A172 (cell line): ENCODE measurements at places on chromosomes 11 and 22. TPM values are rescaled to one million over a fixed set of nuclear protein-coding genes. Genes with fewer than 3 reads are reported as not detected.

DNA sequence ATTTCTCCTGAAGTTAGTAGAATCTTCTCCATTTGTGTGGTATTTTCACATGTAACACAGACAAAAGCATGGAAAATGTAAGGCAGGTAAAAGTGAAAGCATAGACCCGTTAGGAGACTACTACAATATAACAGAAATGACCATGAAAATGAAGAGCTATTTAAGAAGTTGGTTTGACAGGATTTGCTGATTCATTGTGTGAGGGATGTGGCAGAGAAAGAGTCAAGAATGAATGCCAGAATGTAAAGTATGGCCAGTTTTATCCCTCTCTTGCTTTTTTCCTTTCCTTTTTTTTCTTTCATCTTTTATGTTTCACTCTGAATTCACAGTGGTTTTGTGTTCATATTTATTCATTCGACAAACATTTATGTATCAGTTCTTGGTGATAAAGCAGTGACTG, 115.9 kb downstream of the ARFGAP2 start:
- DNase-seq, result peak; percentile 34

DNA sequence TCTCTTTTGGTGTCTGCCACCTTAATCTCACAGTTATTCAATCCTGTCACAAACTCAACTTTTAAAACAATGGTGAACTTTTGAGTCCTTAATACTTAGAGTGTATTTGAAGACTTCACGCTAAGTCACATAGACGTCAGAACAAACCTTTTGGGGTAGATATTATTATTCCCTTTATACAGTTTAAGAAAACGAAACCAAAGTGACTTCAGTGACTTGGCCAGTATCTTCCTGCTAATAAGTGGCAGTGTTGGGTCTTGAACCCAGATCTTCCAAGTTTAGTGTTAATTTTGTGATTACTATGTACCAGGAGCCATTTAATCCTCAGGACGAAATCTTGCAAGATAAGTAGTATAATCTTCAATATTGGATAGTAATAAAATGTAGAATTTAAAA, 691 bp downstream of the CEP295 start:
- DNase-seq, result no peak

GRCh38 chr11:83037877-83038276, 33.8 kb downstream of the RAB30 start:
- peak; percentile 75 for DNase-seq

DNA sequence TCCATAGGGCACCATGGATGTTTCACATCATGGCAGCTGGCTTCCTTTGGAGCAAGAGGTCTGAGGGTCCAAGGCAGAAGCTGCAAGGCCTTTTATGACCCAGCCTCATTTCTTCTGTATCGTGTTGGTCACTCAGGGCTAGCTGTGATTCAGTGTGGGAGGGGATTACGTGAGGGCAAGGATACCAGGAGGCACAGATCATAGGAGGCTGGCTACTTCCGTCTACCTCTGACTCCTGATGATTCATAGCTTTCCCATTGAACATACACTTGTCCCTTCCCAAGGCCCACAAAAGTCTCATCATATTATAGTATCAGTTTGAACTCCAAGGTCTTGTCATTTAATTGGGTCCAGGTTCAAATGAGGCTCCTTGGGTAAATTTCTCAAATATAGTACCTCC, 135.3 kb upstream of the ZBED5 start:
- DNase-seq, result peak; percentile 14

- DNase-seq, result peak; percentile 11
Measured at GRCh38 chr11:78798663-78799062, 224.0 kb upstream of the NARS2 start.

DNA sequence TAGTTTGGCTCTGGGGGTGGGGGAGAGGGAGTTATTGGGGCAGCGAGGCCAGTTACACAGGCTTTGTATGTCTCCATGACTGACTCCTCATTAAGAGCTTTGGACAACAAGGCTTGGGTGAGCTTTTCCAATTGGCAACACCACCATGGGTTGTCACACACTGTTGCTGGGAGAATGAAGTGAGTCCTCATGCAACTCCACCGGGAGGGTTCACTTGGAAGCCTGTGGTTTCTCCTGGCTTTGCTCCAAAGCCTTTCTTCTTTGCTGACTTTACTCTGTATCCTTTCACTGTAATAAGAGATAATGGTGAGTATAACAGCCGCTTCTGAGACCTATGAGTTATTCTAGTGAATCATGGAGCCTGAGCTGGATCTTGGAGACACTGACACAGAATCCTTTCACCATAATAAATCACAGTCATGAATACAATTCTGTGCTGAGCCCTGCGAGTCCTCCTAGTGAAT, 24.9 kb downstream of the EIF3F start:
- DNase-seq, result peak; percentile 97

ZC3H7B gene
- total RNA-seq, result 26.9 and 31.1 TPM in 2 replicates

DNA sequence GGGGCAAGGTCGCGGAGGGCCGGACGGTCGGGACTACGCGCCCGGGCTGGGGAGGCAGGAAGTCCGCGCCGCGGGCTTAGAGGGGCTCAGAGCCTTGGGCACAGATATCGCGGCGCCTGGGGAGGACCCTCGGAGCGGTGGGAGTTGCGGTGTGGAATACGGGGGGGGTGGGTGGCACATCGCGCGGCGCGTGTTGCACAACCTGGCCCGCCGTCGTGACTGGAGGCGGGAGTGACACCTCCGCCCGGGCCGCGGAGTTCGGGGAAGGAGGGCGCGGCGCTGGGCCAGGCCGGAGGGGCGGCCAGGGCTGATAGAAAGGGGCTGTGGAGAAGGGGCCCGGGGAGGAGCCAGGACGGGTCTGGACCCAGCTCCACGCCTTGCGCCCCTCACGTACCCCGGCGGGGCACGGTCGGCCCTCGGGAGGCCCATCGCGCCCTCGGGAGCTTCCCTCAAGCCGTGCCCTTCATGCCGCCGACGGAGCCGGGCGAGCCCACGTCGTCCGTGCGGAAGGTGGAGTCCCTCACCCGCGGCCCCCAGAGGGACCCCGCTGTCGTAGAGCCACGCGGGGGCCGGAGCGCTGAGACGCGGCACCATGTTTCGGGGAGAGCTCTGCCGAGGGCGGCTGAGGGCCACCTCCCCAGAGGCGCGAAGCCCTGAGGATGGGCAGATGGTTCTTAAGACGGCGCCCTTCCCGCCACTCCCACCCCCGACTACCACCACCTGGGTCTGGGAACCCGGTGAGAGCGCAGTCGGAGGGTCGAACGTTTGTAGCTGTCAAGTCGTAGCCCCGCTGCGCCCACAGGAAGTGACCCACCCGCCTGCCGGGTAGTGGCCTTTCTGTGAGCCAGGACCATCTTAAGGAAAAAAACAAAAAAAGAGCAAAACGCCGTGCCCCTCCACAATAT, 729 bp downstream of the IL17RA start:
- no peak for DNase-seq

PAMR1 gene
- total RNA-seq, result 0.43 and 0.53 TPM in 2 replicates

- DNase-seq, result no peak
Measured at GRCh38 chr11:100851584-100852152, 164.6 kb downstream of the ARHGAP42 start.

DNA sequence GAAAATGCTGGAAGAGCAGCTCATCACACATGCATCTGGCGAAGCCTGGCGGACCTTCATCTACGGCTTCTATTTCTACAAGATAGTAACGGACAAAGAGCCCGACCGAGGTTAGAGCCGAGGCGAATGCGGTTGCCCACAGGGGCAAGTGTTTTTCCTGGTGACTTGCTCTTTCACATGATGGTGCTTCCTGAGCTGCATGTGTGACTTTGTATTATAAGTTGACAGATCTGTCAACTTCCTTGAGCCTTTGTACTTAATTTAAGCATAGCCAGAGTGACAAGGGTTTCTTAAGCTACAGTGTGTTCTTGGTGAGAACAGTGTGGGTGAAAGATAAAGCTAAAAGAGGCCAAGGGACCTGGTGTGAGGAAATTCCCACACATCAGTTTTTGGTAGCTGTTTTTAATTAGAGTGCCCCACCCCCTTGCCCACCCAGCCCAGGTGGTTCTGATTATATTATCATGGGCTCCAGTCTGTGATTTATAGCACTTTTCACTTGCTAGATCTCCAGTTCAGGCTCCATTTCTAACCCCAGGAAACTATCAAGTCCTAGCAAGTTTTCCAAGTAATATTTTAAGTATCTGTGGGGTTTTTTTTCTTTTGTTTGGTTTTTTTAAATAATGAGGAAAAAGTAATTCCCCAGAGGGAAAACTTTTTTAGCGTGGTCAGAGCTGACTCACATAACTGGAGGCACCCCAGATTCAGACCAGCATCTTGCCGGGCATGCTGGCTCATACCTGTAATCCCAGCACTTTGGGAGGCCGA, 68.0 kb upstream of the YWHAH start:
- DNase-seq, result peak; percentile 39

DNA sequence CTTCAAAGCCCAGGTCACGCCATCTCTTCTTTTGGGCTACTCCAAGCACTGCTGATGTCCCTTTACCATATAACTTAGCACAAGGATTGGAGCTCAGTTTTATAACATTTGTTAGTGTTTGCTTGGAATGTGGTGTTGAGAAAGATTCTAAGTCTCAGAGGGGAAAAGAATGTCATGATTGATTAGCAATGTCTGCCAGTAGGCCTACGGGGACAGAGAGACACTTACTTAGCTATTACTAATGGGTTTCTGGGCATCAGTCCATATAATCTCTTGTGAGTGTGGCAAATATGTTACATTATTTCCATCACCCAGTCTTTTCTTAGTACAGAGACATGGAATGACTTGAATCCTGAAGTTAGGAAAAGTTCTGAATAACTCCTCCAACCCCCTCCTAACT, 75.4 kb upstream of the FSHB start:
- no peak for DNase-seq

- DNase-seq, result no peak
Measured at GRCh38 chr11:26579683-26580082, 7.6 kb upstream of the MUC15 start.

TIRAP gene
- total RNA-seq, result 2.3 and 4.1 TPM in 2 replicates

DNA sequence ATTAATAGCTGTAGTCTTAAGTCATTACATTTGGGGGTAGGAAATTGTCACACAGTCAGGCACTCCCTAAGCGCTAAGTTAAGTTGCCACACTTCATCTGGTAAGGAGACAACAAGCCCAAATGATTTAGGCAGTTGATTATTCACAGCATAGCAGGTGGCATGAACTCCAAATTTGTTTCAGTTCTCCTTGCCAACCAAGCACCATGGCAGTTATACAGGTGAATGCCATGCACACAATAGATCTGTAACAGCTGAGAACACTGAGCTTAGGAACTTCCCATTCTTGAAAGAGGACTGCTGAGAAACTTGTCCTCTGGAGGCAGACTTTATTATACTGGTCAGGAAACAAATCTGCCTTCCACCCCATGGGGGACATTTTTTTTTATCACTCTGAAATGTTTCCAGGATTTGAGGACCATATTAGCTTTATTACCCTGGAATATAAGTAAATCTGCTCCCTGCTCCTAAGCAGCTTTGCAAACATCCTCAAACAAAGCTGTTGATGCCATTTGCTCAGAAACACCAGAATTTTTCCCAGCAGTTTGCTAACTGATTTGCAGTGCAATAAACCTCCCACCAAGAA, 5.1 kb upstream of the INTS4 start:
- DNase-seq, result no peak

GRCh38 chr11:60657888-60658287, 41.5 kb upstream of the MS4A8 start:
- no peak for DNase-seq

SGSM1 gene
- total RNA-seq, result not detected in 2 replicates

GRCh38 chr11:66317723-66318599, 1.1 kb upstream of the CD248 start:
- no peak for DNase-seq

DNA sequence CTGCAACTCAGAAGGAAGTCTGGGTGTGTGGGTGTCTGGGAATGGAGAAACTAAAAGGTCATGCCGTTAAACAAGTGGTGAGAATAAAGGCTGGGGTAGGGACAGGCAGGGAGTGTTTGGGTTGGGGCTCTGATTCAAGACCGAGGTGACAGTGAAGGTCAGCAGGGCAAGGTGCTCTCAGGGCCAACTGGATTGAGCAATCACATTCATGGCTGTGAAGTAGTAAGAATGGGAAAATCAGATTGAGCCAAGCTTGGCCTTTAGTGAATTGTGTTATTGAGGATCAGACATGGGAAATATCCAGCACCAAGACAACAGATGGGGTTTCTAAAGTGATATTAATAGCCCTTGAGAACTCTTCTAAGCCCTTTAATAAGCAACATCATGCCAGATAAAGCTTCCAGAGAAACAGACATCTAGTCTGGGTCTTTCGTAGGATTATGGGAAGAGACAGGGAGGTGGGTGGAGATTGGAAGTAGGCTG, 24.3 kb downstream of the SCN3B start:
- DNase-seq, result no peak

GRCh38 chr11:84289381-84289906, 1003.3 kb upstream of the CCDC90B start:
- peak; percentile 76 for DNase-seq

GRCh38 chr11:83374311-83374710, 88.1 kb upstream of the CCDC90B start:
- no peak for DNase-seq

GGT1 gene
- 30.0 and 43.8 TPM in 2 replicates for total RNA-seq

DNA sequence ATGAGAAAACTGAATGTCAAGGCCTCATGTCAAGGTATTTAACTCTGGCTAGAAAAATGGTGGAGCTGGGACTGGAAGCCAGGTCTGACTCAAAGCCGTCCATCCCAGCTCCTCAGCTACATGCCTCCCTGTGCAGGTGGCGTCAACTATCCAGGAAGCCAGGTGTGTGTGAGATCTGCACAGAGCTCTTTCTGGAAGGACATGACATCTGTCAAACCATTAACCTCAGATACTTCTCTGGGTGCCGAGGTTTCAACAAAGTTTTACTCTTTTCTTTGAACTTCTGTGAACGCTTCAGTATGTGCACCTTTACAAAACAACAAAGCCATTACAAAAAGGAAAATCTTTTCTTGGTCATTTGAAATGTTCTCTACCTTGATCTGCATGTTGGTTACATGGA, 7.0 kb upstream of the CASTOR1 start:
- DNase-seq, result no peak

GGTLC3 gene
- total RNA-seq, result not detected in 2 replicates

OR8B8 gene
- total RNA-seq, result not detected in 2 replicates

- no peak for DNase-seq
Measured at GRCh38 chr22:46679706-46680269, 58.3 kb downstream of the CERK start.

GRCh38 chr11:31819621-31820437, 8.7 kb upstream of the PAX6 start:
- no peak for DNase-seq

DNA sequence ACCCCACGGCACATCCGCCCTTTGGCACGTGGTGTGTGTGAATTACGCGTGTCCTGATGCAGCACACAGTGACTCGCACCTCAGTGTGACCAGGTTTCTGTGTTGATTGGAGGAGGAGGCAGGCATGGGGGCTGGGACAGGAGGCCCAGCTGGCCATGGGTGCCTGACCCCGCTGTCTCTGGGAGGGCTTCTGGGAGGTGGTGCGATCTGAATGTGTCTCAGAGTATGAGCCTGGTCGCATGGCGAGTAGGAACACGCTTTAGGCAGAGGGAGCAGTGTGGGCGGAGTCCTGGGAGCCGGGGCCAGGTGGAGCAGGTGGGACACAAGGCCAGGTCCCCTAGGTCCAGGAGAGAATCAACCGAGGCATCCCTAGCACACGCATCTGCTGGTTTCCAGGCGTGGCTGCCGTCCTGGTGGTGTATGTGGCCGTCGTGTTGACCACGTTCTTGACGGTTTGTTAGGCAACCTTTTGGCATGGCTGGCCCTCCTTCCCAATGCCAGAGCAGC, 5.7 kb downstream of the GRAMD4 start:
- DNase-seq, result no peak

- no peak for DNase-seq
Measured at GRCh38 chr22:42786606-42787356, 66.1 kb upstream of the A4GALT start.
